Stimulated activated CD8-positive, alpha-beta memory T cell treated with anti-CD3 and anti-CD28 coated beads, Interleukin-7, amount 100 ng/mL, for 48 hours (primary cell): ENCODE measurements at places on chromosomes 12 and 14.

DNA sequence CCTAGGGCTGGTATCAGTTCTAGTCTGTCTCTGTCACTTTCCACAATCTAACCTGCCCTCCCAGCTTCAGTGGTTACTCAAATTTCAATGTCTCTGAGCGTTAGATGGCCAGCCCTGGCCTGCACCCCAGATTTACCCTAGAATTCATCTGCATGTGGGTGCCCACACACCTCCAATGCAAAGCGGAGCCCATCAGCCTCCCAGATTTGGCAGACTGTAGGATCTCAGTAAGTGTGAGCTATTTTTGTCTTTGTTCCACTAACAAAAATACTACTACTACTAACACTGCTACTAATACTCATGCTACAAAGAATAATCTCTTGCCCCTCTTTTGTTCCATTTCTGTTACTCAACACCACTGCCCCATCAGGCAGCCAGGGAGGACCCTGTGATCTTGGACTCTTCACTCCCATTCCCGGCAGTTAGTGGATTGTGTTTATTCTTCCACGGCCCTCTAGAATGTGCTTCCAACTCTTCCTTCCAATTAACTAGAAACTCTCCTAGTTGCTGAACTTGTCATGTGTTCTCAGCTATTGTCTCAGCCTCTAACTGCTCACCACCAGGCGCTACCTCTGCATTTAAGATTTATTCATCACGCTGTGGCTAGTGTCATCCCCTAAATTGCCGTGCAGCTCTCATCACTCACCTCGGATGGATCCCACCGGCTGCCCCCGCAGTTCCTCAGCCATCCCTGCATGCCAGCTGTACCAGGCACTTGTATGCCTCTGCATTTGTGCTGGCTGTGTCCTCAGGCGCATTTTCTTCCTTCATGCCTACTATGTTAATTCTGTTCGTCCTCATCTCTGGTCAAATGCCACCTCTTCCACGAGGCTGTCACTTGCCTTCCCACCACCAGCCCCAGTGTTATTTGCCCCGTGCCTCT lies 150.6 kb upstream of the HIF1A start:
- no peak for DNase-seq

DNA sequence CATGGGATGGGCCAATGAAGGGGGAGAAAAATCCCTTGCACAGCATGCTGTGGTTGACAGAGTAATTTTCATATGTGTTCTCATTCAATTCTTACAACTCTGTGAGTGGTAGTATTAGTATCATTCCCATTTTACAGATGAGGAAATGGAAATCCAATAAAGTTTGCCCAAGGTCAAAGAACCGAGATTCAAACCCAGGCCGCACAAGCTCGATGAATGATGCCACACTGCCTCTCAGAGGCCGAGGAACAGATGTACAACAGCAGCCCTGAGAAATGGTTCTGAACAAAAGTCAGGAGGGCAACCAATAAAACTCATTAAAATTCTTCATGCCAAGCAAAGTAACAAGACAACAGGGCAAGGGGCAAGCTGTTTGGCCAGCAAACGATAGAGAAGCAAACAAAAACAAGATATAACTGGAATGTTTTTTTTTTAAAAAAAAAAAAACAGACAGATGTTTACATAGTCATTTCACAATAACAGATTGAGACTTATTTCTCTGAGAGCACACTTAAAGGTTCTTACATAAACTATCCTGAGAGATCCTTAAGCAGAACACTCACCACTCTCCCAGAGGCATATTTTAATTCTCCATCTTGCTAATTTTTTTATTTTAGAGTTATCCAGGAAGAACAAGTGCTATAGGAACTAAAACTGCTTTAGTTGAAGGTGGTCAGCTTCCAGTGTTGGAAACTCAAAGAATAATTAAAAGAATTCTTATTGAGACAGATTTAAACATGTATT lies 85.8 kb downstream of the EXOC5 start:
- no peak for DNase-seq

DNA sequence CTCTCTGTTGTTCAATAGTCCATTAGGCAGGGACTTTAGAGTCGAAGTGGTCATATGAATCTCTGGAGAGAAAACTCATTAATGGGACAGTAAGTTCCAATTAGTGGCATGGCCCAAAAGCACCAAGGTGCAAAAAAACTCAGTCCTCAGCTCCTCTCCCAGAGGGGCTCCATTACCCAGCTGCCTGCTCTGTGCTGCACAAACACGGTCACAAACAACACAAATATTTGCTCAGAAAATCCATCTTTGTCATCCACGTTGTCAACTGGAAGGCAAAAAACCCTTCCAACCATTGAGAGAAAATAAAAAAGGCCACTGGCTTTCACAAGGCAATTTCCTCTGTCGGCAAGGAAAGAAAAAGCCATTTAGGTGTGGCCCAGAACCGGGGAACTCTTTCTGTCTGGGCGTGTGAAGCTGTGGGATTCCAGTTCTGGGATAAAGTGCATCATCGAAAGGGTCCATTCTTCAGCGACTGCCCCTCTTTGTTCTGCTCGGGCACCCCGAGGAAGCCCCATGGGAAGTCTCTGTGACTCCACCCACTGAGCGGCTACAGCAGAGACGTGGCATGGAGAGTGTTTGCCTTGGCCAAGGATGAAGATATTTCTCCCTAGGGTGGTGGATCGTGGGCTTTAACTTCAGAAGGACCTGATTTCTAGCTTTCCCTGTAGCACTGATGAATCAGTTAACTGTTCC lies 137.6 kb downstream of the VRK1 start:
- no peak for DNase-seq

- DNase-seq: no peak
Measured at GRCh38 chr12:101564912-101565311, 29.9 kb upstream of the MYBPC1 start.

GRCh38 chr14:31792726-31793125 lies 231.5 kb downstream of the NUBPL start:
- DNase-seq: no peak

DNA sequence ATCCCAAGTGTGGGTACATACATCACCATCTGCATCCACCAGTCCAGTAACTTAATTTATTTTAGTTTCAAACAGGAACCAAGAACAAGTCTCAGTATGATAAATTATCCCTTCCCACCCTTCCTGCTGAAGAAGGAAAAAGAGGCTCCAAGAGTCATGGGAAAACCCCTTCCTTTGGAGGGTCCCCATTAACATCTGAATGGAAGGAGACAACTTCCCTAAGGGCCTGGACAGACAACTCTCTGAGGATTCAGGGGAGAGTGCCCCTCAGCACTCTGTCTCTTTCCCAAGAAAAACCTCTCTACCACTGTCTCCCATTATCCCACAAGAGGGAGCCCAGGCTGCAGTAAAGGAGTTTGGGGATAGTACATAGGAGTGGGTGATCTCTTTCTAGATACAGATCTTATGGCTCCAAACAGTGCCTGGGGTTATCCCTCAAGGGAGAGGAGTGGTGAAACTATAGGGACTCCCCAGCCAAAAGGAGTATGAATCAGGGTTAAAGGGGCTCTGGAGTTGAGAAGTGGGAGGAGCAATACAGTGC lies 6.2 kb downstream of the WNT10B start:
- DNase-seq: no peak

DNA sequence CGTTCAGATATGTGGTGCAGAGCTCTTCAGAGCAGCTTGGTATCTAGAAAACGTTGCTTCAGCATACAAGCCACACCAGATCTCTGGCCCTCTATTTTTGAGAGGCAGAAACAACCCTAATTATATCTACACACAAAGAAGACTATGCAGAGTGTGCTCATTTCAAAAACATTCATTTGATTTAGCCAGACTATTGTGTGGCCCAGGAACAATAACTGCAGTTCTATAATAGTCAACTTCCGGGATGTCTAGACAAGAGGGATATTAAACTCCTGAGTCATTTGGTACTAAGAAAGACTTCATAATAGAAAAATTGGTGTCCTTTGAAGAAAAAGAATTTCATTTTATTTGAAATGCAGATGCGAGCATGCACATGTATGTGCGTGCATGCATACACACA lies 153.8 kb downstream of the PELI2 start:
- DNase-seq: no peak

- DNase-seq: no peak
Measured at GRCh38 chr14:24260026-24260779, 2.8 kb downstream of the TGM1 start.

DNA sequence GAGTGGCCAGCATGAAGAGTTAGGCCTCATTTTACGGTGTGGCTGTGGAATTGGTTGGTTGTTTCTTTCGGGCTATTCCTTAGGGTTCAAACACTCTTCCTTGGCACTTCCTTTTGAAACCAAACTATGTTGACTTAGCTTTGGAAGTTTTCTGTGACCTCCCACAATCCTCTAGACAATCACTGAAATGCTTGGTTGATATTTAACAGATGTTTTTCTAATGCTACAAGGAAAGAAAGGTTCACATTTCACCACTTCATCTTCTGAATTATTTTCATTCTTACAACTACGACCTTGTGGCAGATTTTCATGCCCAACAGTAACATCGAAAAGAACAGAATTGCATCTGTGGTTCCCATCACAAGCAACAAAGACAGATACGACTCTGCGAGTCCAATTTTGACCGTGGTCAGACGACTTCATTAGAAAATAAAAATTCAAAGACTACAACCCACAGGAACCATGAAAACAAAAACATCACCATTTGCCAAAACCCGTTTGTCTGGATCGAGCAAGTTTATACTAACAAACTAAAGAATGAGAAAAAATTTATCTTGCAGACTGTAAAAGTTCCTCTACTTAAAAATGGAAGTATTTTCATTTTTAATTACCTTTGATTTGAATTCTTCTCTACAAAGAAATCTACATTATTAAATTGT lies 16.9 kb downstream of the PRKAB1 start:
- DNase-seq: no peak

GRCh38 chr14:39267608-39268005 lies 33.9 kb downstream of the MIA2 start:
- no peak for DNase-seq

DNA sequence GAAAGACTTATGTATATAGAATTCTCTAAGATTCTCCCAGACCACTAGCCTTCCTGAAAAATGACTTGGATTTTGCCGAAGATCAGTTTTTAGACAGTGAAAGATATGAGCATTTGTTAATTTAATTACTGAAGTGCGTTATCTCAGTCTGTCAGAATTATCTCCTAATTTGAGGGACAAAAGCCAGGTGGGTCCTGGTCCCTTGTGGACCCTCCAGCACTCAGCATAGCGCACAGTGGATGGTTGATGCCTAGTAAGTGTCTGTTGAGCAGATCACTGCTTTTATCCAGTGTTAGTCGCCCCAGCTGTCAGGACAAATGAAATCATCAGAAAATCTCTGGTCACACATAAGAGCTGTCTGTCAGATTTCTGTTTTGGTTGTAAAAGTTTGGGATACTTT lies 80.4 kb downstream of the EML1 start:
- DNase-seq: no peak

- no peak for DNase-seq
Measured at GRCh38 chr12:110046451-110047187, 1.7 kb downstream of the C12orf76 start.

DNA sequence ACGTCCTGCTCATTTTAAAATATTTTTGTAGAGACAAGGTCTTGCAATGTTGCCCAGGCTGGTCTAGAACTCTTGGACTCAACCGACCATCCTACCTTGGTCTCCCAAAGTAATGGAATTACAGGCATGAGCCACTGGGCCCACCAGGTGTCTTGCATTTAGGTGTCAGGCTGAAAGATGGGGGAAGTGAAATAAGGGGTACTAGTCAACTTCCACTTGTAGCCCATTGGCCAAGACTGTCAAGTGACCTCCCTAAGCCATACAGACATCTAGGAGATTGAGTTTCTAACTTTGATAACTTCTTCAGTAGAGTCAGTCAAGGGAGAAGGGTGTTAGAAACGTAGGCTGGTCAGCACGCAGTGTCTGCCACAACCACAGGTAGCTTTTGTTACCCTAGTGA lies 32.0 kb downstream of the ARF6 start:
- DNase-seq: no peak

DNA sequence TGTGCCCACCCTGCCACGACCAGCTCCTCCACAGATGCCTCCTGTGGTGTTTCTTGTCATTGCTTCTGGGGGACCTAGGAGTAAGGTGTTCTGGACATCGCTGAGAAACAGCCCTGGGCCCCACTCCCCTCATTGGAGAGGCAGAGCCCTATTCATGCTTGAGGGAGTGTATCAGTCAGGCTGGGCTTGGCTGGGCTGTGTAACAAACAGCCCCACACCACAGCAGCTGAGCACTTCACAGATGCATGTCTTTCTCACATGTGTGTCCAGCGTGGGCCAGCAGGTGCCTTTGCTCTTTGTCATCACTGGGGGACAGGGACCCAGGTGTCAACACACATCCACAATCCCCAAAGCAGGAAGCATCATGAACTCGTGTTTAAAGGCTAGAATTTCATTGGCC lies 65.1 kb upstream of the FBRSL1 start:
- DNase-seq: no peak

DNA sequence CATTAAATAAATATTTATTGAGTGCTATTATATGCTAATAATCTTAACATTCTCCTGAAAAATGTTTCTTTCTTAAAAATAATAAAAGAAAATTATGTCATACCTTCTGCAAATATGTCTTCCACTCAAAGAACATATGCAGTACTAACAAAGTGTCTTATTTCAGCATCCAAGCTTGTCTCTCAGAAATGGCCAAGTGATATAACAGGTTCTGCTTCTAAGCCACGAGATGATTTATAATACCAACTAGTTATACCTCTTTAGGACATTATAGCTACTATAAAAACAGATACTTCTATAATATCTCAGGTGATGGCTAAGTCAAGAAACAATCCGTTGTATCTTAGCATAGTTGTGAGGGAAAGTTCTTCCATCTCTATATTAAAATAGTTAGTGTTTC lies 128.1 kb upstream of the ARID2 start:
- no peak for DNase-seq
